Activated naive CD8-positive, alpha-beta T cell treated with anti-CD3 and anti-CD28 coated beads for 36 hours (primary cell): ENCODE measurements at places on chromosomes 13 and 19.

GRCh38 chr19:38549061-38549460 lies 68.7 kb downstream of the MAP4K1 start:
- DNase-seq = no peak

DNA sequence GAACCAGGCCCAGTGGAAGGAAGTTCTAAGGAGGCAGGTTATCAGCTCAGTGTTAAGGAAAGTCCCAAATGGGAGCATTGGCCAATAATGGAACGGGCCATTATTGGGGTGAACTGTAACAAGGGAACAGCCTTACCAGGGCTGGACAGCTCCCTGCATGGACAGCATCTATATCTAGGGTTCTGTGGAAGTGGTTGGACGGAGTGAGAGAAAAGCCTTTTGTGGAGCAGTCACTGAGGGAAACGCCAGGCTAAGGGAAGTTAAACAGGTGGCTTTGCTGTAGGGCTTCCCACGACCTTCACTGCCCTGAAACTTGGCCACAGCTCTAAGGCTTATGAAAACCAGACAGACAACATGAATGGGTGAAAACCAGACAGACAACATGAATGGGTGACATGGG lies 17.0 kb downstream of the POU2F2 start:
- no peak for DNase-seq

DNA sequence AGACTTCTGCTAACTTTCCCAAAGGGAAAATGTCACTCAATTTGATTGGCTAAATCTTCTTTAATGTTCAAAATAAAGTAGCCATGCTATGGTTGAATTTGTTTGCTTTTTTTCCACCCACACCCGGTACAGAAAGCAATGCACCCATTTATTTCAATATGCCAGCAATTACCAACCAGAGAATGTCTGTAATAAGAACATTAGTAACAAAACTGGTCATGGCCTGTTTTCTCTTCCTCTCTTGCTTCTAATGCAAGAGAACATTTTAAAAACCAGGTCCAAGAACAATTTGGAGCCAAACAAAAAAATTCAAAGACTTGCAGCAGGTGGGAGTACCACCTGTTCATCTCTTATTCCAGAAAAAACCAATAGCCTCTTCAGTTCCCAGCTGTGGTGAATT lies 1108.8 kb upstream of the PCDH20 start:
- no peak for DNase-seq

DNA sequence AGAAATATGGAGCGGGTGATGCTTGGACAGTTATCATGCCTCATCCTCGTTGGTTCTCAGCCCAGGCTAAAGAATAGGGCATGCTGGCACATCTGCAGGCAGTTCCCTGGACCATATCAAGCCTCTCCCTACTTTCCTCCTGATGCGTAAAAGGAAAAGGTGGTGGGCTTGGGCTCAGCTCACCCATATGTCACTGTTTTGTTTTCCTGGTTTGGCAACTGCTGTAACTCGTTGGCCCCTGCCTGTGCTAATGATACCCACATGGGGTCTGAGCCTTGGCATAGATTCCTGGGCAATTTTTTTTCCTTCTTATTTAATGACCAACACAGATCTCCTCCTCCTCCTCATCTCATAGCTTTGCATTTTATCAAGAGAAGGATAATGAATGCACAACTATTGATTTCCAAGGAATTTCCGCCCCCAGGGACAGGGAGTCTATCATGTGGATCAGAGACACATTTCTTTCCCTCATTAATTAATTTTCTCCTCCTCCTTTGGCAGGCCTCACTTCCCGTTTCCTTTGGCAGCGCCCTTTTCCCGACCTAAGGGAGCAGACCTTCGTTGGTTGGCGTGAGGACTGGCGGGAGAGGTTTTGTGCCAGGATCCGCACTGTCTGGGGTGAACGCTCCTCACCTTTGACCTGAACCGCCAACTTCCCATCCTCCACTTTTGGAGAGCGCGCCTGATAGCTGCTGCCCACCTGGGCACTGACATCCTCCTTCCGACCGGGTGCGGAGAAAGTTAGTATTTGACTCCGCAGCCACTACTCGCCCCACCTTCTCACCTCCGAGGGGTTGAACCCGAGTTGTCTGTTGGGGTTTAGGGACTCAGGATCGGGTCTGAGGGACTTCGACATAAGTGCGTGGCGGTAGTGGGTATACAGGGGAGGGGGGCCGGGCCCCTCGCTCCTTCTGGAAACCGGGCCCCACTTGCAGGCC lies 3.4 kb upstream of the POU4F1 start:
- DNase-seq = no peak

GRCh38 chr19:10699650-10700335 lies 1.4 kb upstream of the QTRT1 start:
- peak; percentile 66 for DNase-seq

GRCh38 chr13:94829837-94830365 lies 117.6 kb upstream of the SOX21 start:
- no peak for DNase-seq

DNA sequence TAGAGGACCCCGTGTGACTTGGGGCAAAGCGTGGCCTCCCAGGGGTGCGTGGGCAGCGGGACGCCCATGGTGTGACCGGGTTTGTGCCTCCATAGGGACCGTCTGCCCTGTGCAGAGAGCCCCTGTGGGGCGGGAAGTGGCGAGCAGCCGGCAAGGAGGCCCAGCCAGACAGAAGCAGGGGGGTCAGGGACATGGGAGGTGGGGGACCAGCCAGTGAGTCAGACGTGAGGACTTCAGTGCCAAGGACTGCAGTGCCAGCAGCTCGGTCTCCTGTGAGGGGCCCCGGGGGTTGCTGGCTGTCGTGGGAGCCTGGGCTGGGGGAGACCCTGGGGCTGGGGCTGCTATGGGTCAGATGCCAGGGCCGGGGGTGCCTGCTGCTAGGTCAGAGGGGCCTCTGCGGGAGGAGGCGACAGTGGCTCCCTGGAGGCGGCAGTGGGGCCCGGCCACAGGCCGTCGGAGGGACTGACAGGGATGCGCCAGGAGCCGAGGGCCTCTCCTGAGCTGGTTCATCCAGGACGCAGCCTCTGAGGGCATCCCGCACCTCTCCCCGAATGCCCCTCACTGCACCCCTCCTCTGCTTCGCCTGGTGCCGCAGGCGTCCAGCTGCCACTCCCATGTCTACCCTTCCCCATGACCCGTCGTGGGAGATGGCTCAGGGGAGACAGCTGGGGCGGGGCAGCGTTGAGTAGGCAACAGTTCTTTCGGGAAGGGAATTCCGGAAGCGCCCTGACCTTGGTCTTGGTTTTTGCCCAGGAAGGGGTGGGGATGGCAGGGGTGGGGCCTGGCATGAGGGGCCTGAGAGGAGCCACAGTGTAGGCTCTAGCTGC lies 80.0 kb downstream of the KDM4B start:
- no peak for DNase-seq

- no peak for DNase-seq
Observed at GRCh38 chr19:39512988-39513387, 2.0 kb upstream of the SELENOV start.

DNA sequence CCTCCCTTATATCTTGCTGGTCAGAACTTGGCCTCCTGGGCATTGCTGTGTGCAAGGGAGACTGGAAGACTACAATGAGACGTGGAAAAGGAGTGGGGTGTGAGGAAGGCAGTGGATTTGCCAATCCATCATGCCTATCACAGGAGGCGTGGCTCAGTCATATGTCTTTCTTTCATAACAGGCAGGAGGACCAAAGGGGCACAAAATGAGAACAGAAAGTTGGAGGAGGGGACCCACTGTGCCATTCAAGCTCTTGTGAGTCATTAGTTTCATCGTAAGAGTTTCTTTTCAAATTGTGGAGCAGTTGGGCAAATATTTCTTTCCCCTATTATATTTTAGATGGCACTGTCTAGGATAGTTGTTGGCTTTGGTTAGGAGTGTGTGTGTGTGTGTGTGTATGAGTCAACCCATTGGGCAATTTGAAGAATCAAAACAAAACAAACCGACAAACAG lies 471.5 kb downstream of the TSHZ3 start:
- no peak for DNase-seq

DNA sequence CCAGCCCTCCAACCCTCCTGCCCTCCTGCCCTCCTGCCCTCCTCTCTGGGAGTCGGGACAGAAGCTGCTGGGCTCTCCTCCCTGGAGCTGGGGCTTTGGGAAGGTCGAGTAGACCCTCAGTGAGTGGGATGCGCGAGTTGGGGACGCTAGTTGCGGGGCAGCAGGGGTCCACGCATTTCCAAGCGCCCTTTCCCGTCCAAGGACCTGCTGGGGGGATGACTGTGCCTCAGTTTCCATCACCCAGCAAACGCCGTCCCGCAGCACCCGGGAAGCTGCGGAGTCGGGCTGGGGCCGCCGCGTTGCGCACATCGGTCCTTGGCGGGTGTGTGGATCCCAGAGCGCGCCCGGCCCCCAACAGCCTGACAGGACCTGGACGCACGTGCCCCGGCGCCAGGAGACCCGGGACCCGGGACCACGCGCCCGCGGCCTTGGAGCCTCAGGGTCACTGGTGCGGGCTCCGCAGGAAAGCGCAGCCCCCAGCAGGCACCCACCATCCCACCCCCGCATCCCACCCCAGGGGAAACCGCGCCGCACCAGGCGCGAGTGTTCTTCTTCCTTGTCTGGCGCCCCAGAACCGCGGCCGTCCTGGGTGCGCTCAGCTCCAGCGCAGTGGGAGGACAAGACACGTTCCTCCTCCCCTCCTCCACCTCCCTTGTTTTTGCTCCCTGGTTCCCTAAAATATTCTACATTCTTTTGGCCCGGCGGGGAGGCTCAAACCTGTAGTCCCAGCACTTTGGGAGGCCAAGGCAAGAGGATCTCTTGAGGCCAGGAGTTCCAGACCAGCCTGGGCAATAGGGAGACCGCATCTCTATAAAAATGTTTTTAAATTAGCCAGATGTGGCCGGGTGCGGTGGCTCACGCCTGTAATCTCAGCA lies 9.2 kb downstream of the ONECUT3 start:
- no peak for DNase-seq

GRCh38 chr19:35712567-35713505 lies 5.0 kb upstream of the KMT2B start:
- peak; percentile 88 for DNase-seq

DNA sequence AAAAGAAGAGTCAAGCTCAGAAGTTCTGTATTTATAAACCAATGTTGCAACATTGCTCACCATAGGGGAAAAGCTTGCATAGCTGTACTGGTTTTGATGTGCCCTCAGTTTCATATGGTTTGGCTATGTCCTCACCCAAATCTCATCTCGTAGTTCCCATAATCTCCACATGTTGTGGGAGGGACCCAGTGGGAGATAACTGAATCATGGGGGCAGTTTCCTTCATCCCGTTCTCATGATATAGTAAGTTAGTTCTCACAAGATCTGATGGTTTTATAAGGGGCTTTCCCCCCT lies 73.9 kb downstream of the TNFRSF19 start:
- no peak for DNase-seq

- DNase-seq = peak; percentile 56
Observed at GRCh38 chr13:26482451-26483197, 74.9 kb upstream of the WASF3 start.

GRCh38 chr19:10118960-10119359 lies 739 bp downstream of the EIF3G start:
- DNase-seq = no peak

GRCh38 chr13:25678398-25678797 lies 306.6 kb downstream of the ATP8A2 start:
- no peak for DNase-seq

DNA sequence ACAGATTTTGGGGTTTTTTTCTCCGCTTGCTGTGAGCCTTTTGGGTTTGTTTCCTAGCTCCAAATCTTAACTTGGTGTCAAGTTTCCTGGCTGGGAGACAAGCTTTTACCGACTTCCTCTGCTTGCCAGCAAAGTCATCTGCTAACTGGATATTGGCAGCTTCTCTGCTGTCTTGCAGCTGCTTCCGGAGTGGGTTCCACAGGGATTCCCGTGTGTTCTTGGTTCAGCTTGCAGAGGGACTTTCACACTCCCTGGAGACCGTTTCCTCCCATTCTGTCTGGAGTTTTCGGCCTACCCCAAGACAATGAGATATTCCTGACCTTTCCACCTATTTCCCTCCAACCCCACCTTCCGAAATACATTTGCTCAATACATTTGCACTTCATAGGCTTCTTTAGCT lies 2.2 kb upstream of the COLGALT1 start:
- DNase-seq = no peak

GRCh38 chr13:50133358-50133953 lies 118.2 kb downstream of the KCNRG start:
- no peak for DNase-seq

- no peak for DNase-seq
Observed at GRCh38 chr19:11949201-11949600, 15.6 kb upstream of the ZNF763 start.

- peak; percentile 61 for DNase-seq
Observed at GRCh38 chr19:54517483-54517882, 14.9 kb downstream of the LAIR2 start.
